NCI-H748 treated with DMSO at 0.1 percent for 48 hours (cell line): ENCODE measurements at places on chromosomes 1 and 21.

- DNase-seq = no peak
Measured at GRCh38 chr21:38831526-38832467, 26.1 kb downstream of the ETS2 start.

DNA sequence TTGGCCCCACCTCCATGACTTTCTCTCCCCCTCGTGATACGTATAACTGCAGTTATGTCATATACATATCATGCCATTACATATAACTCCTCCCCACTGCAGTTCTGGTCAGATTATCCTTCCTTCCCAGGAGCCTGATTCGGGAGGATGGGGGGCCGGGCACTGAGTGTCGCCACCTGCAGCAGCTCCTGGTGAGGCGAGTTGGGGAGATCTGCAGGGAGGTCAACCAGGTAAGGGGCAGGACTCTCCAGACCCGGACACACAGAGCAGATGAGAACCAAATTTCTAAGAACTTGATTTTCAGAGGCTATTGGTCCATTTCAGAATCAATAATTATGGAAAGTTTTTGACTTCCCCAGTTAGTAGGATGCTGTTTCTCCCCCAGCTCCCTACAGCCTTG, 19.5 kb downstream of the HYI start:
- no peak for DNase-seq

GRCh38 chr1:33056426-33056825, 19.7 kb upstream of the AK2 start:
- no peak for DNase-seq

DNA sequence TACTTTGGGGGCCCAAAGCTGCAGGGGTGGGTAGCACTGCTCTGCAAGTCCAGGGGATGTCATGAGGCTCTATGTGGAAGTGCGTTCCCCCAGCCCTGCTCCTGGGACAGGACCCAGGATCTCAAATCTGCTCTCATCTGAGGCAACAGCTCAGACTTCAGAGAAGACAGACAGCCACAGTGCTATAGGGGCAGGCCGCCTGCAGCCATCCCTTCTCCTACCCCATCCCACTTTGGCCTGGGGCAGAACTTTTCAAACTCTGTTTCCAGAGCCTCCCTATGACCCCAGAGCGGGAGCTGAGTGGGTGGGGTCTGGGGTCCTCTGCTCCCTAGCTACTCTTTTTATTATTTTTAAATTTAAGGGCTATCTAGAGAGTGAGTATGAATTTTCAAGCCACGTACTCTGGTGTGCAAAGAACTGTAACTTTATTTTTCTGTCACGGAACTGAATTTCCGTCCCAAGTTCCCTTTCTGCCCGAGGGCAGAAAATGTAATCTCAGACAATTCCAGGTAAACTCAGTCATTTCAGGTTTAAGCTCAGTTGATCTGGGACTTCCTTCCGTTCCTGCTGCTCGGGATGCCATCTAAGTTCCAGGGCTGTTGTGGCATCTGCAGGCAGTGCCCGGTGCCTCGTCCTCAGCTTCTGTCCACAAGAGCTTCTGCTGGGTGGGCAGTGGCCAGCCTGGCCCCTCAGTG, 98.3 kb downstream of the ACTL8 start:
- DNase-seq = no peak

DNA sequence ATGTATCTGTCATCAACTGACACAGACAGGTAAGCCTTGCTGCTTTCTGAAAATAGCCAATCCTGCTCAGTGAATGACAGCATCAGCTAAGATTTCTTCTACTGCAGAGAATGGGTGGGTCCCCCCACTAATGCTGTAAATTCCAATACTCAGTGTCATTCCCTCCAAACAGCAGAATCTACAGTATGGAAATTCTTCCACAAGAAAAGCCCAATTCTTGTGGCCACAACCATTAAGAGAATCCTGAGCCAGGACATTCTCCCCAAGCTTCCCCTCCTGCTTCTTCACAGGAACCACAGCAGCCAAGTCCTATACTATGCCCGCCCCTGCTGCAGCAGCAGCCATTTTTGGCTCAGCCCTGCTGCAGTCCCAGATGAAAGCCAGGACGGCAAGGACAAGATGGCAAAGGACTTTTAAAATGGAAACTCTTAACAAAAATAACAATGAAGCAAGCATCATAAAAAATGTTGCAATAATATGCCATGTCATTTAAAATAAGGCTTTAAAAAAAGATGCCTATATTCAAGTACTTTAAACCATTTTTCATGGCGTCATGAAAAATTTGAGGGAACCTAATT, 26.8 kb downstream of the EIF4G3 start:
- no peak for DNase-seq

GRCh38 chr1:190619724-190620123, 142.1 kb upstream of the BRINP3 start:
- no peak for DNase-seq

DNA sequence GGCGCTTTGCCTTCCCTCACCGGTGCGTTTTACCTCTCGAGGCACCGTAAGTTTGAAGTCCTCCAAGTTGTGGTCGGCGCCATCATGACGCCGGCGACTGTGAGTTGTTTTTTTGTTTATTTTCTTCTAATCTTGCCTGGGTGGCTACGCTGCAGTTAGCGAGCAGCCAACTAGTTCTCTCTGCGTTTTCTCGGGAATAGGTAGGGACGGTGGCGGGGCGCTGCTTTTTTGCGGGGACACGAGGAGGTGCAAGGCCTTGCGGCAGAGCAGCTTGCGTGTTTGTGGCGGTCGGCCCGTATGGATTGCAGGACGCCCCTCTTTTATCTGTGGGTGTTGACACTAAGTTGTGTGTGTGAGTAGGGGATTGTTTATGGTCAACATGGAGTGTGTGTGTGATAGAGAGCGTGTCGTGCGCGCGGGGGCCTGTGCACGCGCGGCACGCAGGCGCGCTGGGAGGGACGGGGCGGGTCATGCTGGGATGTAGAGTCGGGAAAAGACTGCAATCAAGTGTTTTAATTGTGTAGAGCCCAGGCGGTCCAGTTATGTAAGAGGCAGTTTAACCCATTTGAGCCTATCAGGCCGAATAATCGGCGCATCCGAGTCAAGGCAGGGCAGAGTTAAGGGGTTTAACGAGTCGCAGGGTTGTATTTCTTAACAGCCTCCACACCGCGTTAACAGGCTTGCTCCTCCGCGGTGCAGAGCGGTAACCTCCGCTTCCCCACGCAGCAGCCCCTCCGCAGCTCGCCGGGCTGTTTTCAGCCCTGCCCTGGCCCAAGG, 1.2 kb upstream of the NEGR1 start:
- peak; percentile 53 for DNase-seq

- no peak for DNase-seq
Measured at GRCh38 chr1:200411406-200412257, 1.8 kb upstream of the ZNF281 start.

- no peak for DNase-seq
Measured at GRCh38 chr1:27760426-27760825, 12.6 kb upstream of the STX12 start.

DNA sequence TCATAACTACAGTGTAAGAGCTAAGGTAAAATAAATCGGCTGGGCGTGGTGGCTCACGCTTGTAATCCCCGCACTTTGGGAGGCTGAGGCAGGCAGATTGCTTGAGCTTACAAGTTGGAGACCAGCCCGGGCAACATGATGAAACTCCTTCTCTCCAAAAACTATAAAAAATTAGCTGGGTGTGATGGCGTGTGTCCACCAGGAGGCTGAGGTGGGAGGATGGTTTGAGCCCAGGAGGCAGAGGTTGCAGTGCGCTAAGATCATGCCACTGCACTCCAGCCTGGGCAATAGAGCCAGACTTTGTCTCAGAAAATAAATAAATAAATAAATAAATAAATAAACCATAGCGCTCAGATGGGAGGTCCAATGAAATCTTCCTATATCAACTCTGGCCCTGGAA, 16.7 kb upstream of the FAM110D start:
- no peak for DNase-seq

DNA sequence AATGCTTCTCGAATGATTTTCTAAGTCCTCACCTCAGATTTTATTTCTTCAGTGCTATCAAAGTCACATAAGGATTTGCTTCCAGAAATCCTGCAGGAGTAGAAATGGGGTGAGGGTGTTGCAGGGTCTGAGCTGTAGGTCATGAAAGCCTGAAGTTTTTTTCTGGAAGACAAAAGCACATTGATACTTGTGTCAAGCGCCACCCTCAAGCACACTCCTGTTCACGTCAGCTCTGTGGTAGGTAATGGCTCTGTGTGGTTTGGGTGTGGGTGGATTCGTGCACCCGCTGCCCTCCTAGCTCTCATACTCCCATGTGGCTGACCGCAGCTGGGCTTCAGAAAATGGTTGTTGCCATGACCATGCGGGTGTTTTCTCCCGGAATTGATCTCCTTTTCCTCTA, 39.9 kb downstream of the AKNAD1 start:
- DNase-seq = no peak

GRCh38 chr1:191709215-191709614, 449.0 kb upstream of the RGS18 start:
- DNase-seq = no peak

- no peak for DNase-seq
Measured at GRCh38 chr1:81391125-81391828, 409.5 kb upstream of the ADGRL2 start.

GRCh38 chr1:89610457-89611011, 22.4 kb upstream of the LRRC8C start:
- no peak for DNase-seq

DNA sequence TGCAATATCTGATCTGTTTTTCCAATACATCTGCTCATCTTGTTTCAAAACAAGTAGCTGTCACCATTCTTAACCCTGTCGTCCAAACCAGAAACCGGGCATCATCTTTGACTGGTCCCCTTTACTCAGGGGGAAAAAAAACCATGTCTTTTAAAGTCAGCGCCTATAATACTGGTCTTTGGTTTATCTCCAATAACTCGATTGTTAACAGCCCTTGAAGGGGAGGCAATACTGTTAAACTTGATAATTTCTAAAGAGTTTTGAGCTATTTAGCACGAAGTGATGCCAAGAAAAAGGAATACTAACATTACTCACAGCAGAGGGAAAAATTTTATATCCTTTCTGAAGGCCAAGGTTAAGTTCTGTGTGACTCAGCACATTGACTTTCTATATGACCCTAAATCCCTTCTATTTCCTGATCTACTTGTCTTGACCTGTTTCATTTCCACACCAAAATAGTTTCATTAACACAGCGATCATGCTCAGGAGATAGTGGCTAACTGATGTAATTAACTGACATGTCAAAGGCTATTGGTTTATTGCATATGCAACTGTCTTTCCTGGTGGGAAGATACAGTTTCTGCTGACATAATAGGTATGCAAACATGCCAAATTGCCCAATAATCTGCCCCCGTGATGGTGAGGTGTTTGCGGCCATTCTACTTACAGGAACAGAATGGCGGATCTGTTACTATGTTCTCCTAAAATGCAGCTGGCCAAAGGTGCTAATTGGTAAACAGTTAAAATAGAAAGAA, 59.1 kb downstream of the NFIA start:
- DNase-seq = peak; percentile 87

DNA sequence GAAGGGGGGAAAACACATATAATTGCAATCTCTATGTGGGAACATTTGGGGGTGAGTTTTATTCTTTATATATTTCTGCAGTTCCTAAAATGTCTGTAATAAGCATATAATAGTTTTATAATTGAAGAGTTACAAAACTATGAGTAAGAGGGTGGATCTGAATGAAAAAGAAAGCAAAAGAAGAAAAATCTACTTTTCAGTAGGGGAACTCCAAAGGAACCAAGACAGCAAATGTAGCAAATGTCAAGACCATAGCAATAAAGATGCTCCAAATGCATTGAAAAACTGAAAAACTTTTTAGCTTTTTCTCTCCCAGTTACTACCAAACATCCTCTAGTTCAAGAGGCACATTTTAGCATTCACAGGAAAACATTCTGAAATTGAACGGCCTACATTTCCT, 434.8 kb downstream of the LMO4 start:
- DNase-seq = no peak

- DNase-seq = no peak
Measured at GRCh38 chr1:33042831-33043230, 6.1 kb upstream of the AK2 start.

GRCh38 chr1:232036181-232036933, 409.8 kb downstream of the DISC1 start:
- no peak for DNase-seq
